Endothelial cell of umbilical vein (primary cell): ENCODE measurements at places on chromosomes 12 and 14.
A peak's percentile ranks its signal among the peaks of the same experiment; 100 is the strongest.

DNA sequence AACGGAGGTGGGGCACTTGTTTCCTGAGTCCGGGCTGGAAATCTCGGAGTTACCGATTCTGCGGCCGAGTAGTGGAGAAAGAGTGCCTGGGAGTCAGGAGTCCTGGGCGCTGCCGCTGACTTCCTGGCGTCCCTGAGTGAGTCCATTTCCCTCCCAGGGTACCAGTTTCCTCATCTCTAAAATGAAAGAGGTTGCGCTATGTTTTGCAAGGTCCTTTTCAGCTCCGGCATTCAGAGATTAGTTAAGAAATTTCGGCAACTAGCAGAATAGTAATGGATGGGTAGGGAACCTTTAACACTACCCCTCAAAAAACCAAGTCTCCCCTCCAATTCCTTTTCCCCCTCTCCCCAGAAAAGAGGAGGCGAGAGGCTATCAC is 724 bp downstream of the BLOC1S1 start:
- peak overlapping the region; percentile 83 for H3K27ac ChIP-seq
- peaks cover 28% of the 10 kb centered on the region for H3K4me1 ChIP-seq
- peak overlapping the region; percentile 66 for H3K4me3 ChIP-seq

- H3K36me3 ChIP-seq: no peaks in the 10 kb centered on the region
- H3K4me3 ChIP-seq: no peak overlapping the region
- peaks cover 27% of the 10 kb centered on the region for H3K4me1 ChIP-seq
- peaks cover 9% of the 10 kb centered on the region for H3K27me3 ChIP-seq
- peak; percentile 61 for DNase-seq
Observed at GRCh38 chr12:98373025-98373554, 142.3 kb upstream of the TMPO start.

- H3K4me3 ChIP-seq: no peak overlapping the region
- no peaks in the 10 kb centered on the region for H3K27me3 ChIP-seq
- H3K4me1 ChIP-seq: peaks cover 19% of the 10 kb centered on the region
- DNase-seq: peak; percentile 89
- H3K27ac ChIP-seq: peak overlapping the region; percentile 41
Observed at GRCh38 chr12:64395739-64396138, 5.2 kb upstream of the C12orf56 start.

DNA sequence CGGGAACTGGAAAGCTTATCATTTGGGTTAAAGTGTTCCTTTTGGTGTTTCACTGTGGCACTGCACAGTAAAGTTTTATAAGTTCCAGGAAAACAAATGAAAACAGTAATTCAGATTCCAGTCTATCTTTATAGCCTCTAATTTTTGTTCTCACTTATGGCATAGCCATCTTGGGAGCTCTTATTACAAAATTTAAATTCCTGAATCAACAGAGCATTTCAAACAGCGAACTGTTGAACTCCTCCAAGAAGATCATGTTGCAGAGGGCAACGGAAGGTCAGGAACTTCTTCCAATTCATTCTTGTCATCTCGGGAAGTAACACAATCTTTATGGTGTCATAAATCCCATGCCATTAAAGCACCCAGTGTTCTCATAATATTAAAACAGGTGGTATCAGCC is 229.1 kb downstream of the KCNC2 start:
- H3K4me1 ChIP-seq: no peaks in the 10 kb centered on the region
- no peak for DNase-seq
- no peaks in the 10 kb centered on the region for H3K27me3 ChIP-seq

DNA sequence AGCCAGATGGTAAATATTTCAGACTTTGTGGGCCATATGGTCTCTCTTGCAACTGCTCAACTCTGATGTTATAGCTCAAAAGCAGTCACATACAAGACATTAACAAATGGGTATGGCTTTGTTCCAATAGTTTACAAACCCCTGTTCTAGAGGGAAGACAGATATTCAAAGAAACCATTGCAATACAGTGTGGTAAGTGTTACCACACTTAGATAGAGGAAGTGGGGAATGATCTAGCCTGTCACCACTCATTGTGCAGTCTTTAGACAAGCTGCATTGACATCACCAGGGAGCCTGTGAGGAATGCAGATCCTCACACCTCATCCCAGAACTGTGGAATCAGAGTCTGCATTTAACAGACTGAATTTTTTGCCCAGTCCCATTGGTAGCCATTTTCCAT is 80.0 kb upstream of the RGS6 start:
- no peak overlapping the region for H3K27ac ChIP-seq
- H3K4me3 ChIP-seq: no peak overlapping the region
- no peaks in the 10 kb centered on the region for H3K36me3 ChIP-seq
- peaks cover 3% of the 10 kb centered on the region for H3K4me1 ChIP-seq
- H3K27me3 ChIP-seq: no peaks in the 10 kb centered on the region

DNA sequence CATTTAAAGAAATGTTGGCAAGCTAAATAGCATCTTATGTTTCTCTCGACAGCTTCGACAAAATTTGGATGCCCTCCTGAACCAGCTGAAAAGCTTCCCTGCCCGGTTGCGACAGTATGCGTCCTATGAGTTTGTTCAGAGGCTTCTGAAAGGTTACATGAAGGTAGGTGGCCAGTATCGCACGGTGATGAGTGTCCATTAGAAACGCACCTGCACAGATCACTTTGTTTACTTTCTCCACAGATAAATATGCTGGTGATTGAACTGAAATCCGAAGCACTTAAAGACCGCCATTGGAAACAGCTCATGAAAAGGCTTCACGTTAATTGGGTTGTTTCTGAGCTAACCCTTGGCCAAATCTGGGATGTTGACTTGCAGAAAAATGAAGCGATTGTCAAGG is 36.5 kb downstream of the DYNC1H1 start:
- H3K27ac ChIP-seq: no peak overlapping the region
- peaks cover 41% of the 10 kb centered on the region for H3K36me3 ChIP-seq
- no peaks in the 10 kb centered on the region for H3K4me1 ChIP-seq
- no peak overlapping the region for H3K4me3 ChIP-seq

DNA sequence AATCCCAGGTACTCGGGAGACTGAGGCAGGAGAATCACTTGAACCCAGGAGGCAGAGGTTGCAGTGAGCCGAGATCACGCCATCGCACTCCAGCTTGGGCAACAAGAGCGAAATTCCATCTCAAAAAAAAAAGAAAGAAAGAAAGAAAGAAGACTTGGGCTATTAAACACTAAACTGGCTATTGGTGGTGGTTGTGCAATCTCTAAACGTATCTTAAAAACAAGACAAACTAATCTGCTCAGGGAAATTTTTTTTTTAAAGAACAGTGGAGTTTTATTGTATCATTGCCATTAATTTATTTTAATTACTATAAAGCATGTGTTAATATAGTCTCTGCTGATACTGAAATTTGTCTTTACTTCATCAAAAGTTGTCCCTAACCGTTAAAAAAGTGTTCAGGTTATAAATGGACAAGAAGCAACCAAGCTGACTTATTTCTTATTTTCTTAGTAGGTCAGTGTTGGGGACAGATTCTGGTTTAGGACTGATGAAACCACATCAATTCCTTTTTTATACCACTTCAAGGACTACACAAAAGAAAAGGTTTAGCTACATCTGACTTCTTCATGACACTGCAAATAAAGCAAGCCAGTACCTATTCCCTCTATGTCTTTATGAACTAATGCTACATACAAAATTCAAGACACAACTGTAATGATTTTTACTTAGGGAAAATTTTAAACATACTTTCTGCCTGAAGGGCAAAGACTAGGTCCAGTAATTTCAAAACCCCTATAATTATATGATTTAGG is 68.7 kb upstream of the KRAS start:
- no peaks in the 10 kb centered on the region for H3K36me3 ChIP-seq
- DNase-seq: no peak
- H3K27ac ChIP-seq: no peak overlapping the region
- H3K4me3 ChIP-seq: no peak overlapping the region

GRCh38 chr12:92602930-92603623 is 99.7 kb upstream of the PLEKHG7 start:
- no peak overlapping the region for H3K4me3 ChIP-seq
- H3K27me3 ChIP-seq: no peaks in the 10 kb centered on the region
- H3K36me3 ChIP-seq: no peaks in the 10 kb centered on the region
- no peak for DNase-seq
